ENCODE measurements at places on chromosomes 4 and X. TPM values are rescaled to one million over a fixed set of nuclear protein-coding genes. Genes with fewer than 3 reads are reported as not detected.

DNA sequence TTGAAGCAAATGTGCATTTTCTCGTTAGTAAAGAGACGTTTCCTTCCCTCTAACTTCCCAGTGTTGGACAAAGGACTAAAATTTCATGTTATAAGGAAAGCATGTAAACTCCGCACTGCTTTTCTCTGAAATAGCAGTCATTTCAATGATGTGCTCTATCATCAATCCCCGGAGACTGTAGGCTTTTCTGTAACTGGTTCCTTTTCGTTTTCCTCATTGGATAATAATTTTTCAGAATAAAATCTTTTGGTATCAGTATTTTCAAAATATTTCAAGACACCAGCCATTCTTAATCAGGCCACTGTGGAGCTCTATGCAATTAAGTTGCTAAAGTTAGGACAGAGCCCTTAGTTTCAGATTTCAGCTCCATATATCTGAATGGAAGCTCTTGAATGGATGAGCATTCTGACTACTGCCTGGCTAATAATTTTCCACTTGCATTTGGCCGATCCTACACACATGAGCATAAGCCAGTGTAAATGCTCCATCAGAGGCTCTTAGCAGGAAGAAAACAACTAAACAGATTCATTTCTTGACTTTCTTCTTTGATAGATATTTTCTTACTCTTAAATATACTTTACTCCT is 157.7 kb downstream of the CHIC2 start:
- peaks cover 2% of the 10 kb centered on the region for H3K4me1 ChIP-seq
- no peak overlapping the region for H3K4me3 ChIP-seq
- H3K27me3 ChIP-seq = peaks cover 17% of the 10 kb centered on the region

DNA sequence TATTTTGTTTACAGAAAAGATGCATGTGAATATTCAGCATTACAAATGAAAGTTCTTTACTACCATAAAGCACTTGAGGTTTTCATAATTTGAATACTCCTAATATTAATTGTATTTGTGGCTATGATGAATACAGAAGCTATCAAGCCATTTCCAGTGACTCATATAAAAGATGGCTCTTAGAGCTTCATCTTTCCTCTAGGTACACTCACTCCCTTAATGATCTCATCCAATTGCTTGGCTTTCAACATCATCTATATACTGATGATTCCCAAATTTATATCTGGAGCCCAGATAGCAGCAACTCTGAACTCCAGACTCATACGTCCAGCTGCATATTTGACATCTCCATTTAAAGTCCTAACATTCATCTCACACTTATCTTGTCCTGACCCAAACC is 183.4 kb upstream of the FAM241A start:
- H3K4me3 ChIP-seq = no peak overlapping the region
- DNase-seq = no peak
- no peaks in the 10 kb centered on the region for H3K4me1 ChIP-seq
- H3K27me3 ChIP-seq = no peaks in the 10 kb centered on the region
- H3K27ac ChIP-seq = no peak overlapping the region
- no peaks in the 10 kb centered on the region for H3K36me3 ChIP-seq

MAGEA4 gene
- not detected for total RNA-seq

CTAG2 gene
- not detected for total RNA-seq

GRCh38 chr4:5782829-5783476 is 72.0 kb downstream of the EVC start:
- DNase-seq = no peak
- H3K4me3 ChIP-seq = no peak overlapping the region
- H3K36me3 ChIP-seq = no peaks in the 10 kb centered on the region
- no peak overlapping the region for H3K27ac ChIP-seq
- H3K4me1 ChIP-seq = no peaks in the 10 kb centered on the region
- H3K27me3 ChIP-seq = no peaks in the 10 kb centered on the region

TLR10 gene
- 8.9 TPM for total RNA-seq

DNA sequence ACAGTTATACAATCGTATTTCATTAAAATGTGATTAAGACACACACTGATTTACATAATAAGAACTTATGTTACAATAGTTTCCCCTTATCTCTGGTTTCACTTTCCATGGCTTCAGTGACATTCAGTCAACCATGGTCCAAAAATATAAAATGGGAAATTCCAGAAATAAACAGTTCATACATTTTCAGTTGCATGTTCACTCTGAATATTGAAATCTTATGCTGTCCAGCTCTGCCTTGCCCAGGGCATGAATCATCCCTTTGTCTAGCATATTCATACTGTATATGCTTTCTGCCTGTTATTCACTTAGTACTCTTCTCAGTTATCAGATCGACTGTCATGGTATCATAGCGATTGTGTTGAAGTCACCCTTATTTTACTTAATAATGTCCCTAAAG is 173.8 kb upstream of the DCAF12L2 start:
- no peaks in the 10 kb centered on the region for H3K27me3 ChIP-seq
- no peaks in the 10 kb centered on the region for H3K36me3 ChIP-seq

FAT1 gene
- 9.0 TPM for total RNA-seq

RIPPLY1 gene
- not detected for total RNA-seq

GRCh38 chr4:104616401-104616820 is 121.7 kb upstream of the CXXC4 start:
- H3K27me3 ChIP-seq = no peaks in the 10 kb centered on the region
- no peaks in the 10 kb centered on the region for H3K36me3 ChIP-seq
- DNase-seq = no peak
- H3K27ac ChIP-seq = no peak overlapping the region
- no peak overlapping the region for H3K4me3 ChIP-seq

ATP2B3 gene
- total RNA-seq = 0.09 TPM

GRCh38 chrX:848386-848785 is 217.8 kb downstream of the SHOX start:
- H3K27ac ChIP-seq = no peak overlapping the region
- no peak overlapping the region for H3K4me3 ChIP-seq
- no peaks in the 10 kb centered on the region for H3K36me3 ChIP-seq

- H3K36me3 ChIP-seq = no peaks in the 10 kb centered on the region
- no peak for DNase-seq
- no peak overlapping the region for H3K27ac ChIP-seq
- no peak overlapping the region for H3K4me3 ChIP-seq
Measured at GRCh38 chr4:1541449-1542225, 135.4 kb upstream of the NKX1-1 start.

Data from thymus (tissue), 14 donors.